ENCODE measurements at places on chromosomes 7 and 10. TPM values are rescaled to one million over a fixed set of nuclear protein-coding genes. Genes with fewer than 3 reads are reported as not detected.

Gene HMX3
- total RNA-seq = 0.32 TPM

Gene RNF32
- total RNA-seq = 0.64 TPM

Gene NRG3
- total RNA-seq = not detected

Gene BLVRA
- 26.6 TPM for total RNA-seq

Gene DKK1
- not detected for total RNA-seq

Gene MYOZ1
- not detected for total RNA-seq

Gene TUBAL3
- not detected for total RNA-seq

Gene CCDC172
- total RNA-seq = not detected

Gene SEC61G
- total RNA-seq = 121 TPM

Gene NUTM2E
- total RNA-seq = not detected

Gene TSPAN12
- total RNA-seq = not detected

Gene IGF2BP3
- 0.54 TPM for total RNA-seq

Gene AOAH
- 1.2 TPM for total RNA-seq

Gene TRA2A
- total RNA-seq = 77.8 TPM

Gene PROSER2
- 0.57 TPM for total RNA-seq

Gene CFAP43
- total RNA-seq = not detected

Gene ST7
- total RNA-seq = 4.1 TPM

Gene TMEM270
- total RNA-seq = not detected

Gene GNG11
- total RNA-seq = not detected

Gene PLXNA4
- 0.02 TPM for total RNA-seq

Gene SPDYE16
- not detected for total RNA-seq

Gene SFTPA1
- total RNA-seq = not detected

Gene FERD3L
- not detected for total RNA-seq

Gene PTEN
- total RNA-seq = 30.4 TPM

Gene CYP2C8
- not detected for total RNA-seq

Gene PRKAR2B
- 1.5 TPM for total RNA-seq

Gene BAIAP2L1
- total RNA-seq = 5.6 TPM

Data from activated naive CD4-positive, alpha-beta T cell treated with anti-CD3 and anti-CD28 coated beads for 36 hours (primary cell).